ENCODE measurements at places on chromosomes 11 and 22.

DNA sequence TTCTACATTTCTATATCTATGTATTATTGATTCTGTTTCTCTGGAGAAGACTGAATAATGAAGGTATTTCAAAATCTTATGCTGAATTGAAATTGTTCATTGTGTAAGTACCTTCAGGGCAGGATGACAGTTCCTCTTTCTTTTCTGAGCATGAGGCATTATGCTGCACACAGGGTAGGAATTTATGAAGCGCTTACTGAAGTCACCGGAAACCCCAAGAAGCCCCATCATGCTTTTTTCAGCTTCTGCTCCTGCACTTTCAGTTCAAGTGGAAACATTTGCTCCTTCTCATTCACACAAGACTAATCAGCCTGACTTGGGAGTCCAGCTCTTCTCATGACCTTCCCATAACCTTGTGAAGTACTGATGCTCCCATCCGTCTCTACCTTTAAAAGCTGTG is 314.7 kb upstream of the SORL1-AS1 start:
- no peak for DNase-seq

- DNase-seq = no peak
Observed at GRCh38 chr11:118283756-118284350, 19.8 kb upstream of the MPZL2 start.

DNA sequence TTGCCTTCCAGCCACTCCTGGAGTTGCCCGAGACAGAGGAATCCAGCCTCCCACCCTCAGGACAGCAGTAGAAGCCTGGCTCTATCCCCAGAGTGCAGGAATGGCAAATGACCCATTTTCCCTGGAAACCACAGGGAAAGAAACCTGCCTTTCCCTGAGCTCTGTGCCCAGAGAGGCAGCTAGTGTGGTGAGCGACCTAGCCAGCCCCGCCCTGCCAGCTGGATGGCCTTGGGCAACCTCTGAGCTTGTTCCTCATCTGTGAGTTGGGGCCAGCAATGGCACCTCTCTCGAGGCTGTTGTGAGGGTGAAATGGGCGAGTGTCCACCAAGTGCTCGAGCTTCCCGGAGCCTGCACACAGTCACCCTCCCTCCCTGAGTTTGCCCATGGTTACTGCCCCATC is 3.7 kb downstream of the OMP start:
- no peak for DNase-seq

GRCh38 chr11:3655547-3655946 is 10.6 kb downstream of the ART1 start:
- no peak for DNase-seq

DNA sequence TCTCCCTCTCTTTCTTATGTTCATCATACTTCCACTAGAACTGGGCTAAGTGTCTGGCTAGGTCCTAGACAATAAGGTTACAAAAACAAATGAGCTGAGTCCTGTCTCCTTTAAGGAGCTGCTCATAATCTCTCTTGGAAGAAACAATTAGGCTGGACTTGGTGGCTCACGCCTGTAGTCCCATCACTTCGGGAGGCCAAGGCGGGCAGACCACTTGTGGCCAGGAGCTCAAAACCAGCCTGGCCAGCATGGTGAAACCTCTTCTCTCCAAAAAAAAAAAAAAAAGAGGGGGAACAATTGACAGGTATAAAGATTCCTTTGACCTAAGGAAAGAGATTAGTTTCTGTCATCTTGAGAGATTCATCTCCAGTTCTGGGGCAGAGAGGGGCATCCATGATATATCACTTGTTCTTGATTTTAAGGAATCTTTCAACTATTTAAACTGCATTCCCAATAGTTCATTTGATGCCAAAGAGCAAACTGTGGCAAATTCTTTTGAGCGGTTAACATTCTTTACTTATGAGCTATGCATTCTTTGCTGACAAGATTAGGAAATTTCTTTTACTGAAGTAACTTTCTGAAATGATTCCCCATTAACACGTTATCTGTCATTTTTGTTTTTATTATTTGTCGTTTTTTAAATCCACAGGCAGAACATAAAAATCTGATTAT is 125.5 kb downstream of the C11orf87 start:
- DNase-seq = no peak

DNA sequence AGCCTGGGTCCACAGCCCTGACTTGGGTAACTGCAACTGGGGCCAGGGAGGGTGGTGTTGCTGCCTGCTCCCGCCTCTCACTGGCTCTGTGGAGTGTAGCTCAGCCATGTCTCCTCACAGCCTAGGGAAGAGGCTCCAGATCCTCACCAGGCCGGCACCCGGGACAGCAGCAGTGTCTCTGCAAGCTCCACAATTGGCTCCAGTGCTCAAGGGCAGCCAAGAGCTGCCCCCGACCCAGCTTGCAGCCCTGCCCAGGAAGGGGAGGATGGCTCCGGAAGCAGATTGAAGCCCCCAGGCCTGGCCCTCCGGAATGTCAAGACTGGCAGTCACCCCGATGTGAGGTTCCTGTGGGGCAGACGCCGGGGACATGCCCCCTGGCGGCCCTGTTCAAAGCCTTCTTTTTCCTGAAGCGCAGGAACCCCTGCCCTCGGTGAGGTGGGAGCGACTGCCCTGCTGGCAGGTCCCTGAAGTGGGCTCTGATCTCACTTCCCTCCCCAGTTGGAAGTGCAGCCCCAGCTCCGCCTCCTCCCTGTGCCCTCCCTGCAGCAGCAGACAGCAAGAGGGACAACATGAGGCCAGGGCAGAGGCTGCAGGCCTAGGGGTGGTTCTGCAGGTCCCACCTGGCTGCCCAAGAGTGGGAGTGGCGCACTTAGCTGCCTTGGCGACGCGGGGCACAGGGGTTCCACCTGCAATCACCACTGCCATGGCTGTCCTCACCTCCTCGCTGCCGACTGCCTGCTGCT is 816.2 kb upstream of the LUZP2 start:
- no peak for DNase-seq

GRCh38 chr22:45259754-45260394 is 19.2 kb upstream of the KIAA0930 start:
- no peak for DNase-seq

GRCh38 chr11:118631142-118631909 is 23.9 kb downstream of the PHLDB1 start:
- DNase-seq = no peak

DNA sequence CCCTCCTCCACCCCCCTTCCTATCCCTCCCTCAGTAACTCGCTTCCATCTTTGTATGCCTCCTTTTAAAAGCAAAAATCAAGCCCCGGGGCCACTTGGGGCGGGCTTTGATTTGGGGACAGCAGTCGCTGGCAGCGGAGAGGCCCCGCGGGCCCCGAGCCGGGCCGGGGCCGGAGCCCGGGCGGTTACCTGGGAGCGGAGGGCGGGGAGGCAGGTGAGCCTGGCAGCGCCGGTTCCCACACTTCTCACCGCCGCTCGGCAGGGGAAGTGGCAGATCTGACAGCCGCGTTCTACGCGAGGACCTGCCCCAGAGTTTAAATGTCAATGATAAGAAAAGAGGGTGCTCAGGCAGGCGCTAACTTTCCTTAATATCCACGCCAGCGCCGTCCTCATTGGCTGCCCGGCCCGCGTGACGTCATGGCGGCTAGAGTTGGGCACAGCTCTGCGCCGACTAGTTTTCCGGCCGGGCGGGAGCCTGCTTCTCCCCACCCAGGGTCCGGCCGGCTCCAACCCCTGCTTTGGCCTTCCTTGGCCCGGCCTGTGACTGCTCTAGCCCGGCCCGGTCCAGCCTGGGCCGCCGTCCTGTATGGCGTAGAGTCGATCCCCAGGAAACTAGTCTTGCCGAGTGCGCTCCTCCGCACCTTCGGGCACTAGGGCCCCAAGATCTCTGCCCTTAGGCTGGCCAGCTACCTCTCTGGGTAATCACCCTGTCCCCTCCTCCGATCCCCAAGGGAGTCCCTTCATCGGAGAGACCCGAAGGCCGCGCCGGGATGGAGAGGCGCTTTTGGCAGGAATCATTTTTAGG is 6.7 kb upstream of the PAX6 start:
- no peak for DNase-seq

DNA sequence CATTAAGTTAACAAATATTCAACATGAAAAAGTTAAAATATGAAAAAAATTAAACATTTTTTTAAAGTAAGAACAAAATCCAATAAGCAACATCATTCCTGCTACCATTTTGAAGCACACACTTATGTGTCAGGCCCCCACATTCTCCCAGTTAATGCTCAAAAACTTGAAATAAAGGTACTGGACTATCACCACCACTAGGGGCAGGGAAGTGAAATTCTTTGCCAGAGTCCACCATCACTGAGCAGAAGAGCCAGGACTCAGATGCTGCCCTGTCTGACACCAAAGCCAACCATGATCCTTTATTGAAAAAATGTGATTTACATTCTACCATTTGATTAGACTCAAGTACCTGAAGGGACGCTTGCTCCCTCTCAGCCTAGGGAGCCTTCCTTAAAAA is 39.1 kb downstream of the PITPNB start:
- no peak for DNase-seq

DNA sequence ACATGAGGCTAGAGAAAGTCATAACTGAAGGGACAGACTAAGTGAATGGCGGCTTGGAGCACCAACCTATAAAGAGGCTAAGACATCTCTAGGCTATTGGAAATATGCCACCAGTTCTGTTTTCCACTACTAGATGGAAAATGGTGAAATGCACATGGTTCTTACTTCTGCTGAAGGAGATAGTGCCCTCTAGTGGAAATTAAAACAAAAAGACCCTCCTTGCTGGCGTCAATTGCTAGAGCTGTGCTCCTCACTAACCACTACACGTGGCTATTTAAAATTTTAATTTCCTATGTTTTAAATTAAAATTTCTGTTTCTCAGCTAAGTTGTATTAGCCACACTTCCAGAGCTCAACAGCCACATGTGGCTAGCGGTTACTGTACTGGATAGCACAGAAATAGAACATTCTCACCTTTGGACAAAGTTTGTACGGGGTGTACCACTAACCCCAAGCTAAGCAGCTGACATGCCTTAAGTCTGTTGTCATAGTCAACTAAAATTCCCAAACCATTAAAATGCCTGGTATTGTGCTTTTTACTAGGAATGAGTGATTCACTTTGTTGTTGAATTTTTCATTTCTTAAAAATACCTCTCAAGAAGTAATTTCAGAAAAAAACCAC is 34.1 kb upstream of the CALCA start:
- DNase-seq = no peak

GRCh38 chr11:57071829-57072228 is 83.1 kb downstream of the OR5AK2 start:
- DNase-seq = no peak

- no peak for DNase-seq
Observed at GRCh38 chr11:78332174-78332866, 85.3 kb downstream of the GAB2 start.

GRCh38 chr11:128619540-128620308 is 32.4 kb upstream of the ETS1 start:
- no peak for DNase-seq

DNA sequence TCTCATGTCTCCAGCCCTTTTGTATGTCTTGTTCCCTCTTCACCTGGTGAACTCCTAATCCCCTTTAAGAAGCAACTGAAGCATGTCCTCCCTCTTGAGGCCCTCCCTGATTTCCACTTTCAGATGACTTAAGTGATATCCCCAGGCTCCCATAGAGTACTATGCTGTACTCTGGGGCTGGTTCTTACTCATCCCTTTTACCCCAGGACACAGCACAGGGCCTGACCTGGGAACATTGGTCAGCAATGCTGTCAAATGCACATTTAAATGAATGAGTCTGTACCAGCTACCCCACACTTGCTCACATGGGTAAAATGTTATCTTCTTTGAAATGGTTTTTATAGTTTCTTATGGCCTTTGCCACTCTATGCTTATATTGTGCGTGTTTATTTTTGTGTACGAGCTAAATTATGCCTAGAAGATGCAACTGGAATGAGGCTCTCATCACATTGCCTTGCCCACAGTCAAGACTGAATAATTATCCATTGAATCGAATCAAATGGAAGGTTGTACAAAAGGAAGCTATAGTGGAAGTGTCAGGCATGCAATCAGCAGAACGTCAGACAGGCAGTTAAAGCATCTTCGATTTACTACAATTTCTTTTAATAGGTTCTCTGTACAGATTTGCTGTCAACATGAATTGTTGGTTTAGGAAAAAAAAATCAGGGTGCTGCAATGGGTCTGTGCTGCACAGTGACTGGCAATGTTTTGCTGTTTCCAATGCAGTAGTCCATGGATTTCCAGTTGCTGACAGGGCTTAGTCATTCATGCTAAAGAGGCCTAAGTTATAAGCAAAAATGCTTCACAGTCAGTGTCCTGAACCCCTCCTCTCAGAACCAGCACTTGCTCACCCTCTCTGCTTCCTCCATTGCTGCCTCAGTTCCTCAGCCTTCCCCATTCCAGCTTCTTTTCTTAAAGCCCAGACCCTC is 79.5 kb downstream of the PARVA start:
- no peak for DNase-seq

- DNase-seq = no peak
Observed at GRCh38 chr11:30316237-30316636, 6.7 kb upstream of the ARL14EP start.

GRCh38 chr11:112797092-112797491 is 164.1 kb upstream of the NCAM1 start:
- DNase-seq = no peak

DNA sequence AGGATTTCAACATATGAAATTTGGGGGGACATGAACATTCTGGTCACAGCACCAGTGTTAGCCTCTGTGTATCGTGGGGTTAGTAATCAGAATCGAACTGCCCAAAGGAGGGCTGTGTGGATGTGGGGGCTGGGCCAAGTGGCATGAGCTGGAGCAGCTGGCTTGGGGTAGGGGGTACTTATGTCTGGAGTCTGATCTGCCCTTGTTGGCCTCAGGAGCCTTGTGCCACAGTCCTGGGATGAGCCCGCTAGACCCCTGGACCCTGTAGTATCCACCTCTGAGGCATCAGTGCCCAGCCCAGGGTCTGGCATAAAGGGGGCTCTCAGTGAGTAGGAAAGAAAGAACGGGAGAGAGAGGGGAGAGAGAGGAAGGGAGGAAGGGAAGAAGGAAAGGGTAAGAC is 67.3 kb downstream of the LRRC32 start:
- DNase-seq = no peak

DNA sequence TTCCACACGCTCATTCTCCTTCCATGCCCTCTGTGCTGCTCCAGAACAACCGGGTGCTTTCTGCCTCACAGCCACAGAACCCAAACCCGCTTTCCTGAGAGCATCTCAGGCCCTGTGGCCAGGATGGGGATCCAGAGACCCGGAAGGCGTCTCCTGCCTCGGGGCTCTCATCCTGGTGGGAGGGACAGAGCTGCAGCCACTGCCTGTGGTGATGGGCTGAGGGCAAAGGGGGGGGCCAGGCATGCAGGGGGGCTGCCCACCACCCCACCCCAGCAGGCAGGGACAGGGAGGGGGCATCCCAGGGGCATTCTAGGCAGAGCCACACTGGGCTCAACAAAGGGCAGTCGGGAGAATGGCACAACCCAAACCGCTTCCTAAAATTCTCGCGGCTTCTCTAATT is 41.4 kb downstream of the CERK start:
- no peak for DNase-seq
